ENCODE measurements at places on chromosomes 2 and 18.

DNA sequence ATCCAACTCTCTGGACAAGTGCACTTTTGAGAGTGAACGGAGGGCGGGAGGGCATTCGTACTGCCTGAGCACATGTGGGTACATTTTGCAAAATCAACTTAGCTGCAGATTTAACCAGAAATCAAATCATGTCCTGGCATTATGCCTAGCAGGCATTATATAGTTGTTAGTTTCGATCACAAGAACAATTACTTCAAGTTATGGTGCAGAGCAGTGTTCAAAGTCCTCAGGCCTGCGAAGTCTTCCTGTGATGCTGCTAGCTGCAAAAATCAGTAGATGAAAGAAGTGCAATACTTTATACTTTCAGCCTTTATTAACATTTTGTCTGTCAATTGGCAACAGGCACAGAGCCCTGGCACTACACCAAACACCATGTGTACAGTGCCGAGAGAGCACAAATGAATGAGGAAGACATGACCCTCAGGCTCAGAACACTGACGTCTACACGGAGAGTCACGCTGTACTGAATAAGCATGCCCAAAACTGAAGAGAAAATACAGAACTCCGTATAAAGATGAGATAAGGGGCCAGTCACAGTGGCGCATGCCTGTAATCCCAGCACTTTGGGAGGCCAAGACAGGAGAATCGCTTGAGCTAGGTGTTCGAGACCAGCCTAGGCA lies 92.1 kb upstream of the CREB1 start:
- DNase-seq, result no peak

- DNase-seq, result no peak
Observed at GRCh38 chr2:183812091-183812490, 687.8 kb downstream of the NUP35 start.

GRCh38 chr2:189285962-189286645 lies 106.5 kb upstream of the COL5A2 start:
- DNase-seq, result no peak

DNA sequence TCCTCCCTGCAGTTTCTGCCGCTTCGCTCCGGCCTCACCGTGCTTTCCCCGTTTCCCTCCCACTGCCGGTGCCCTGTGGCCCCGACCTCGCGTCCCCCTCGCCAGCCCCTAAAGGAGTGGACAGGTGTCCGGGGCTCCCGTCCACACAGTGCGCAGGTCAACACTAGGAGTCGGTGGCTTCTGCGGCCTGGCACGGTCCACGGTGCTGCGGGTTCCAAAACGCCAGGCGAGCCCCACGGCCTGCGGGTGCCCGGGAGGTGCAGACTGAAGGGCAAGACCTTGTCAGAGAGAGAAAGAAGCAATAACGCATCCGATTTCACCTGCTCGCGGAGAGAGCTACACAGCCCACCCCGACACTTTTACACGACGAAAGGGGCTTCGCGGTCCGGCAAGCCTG lies 588.7 kb upstream of the SALL3 start:
- no peak for DNase-seq

- no peak for DNase-seq
Observed at GRCh38 chr2:47620770-47621437, 162.0 kb upstream of the MSH6 start.

DNA sequence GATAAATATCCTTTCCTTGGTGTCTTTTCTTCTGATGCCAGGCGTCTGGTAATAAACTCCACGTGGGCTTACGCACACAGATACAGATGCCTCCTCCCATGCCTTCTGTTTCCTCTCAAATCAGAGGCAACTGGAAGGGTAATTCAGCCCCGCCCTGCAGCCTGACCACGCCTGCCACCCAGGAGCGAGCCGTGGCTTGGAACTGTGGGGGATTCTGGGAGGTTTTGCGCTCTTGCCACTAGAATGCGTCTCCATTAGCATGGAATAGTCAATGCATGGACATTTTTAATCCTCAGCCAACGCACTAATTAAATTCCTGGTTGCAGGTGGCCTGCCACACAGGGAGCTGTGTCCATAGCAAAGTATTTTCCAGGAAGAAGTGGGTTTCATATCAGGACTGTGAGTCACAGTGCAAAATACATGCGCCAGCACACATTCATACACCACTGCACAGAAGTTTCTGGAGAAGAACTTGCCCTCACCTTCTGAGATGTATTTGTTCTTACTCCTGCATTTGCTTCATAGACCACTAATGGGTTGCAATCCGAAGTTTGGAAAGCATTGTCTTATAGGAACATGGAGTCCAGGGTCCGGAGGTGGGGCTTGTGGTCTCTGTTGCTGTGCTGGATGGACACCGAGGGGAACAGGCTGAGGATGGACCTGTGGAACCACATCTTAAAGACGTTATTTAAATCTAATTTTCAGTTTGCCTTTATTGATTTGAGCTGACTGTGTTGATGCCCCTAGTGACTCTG lies 151.4 kb downstream of the LDLRAD4 start:
- DNase-seq, result no peak

DNA sequence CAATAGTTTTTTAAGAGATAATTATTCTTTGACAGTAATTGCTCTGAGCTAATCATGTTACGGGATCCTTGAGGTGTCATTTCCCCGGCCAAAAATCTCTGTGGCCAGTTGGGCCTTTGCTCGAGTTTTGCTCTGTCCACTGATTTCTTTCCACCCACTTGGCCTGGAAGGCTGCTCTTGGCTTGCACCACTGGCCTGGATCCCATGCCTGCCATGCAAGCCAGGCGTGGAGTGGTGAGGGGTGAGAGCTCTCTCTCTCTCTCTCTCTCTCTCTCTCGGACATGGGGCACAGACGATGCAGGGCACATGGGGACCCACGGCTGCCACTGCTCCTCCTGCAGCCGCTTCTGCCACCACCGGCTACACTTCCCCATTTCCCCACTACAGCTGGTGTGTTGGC lies 853.0 kb upstream of the GCFC2 start:
- DNase-seq, result no peak

DNA sequence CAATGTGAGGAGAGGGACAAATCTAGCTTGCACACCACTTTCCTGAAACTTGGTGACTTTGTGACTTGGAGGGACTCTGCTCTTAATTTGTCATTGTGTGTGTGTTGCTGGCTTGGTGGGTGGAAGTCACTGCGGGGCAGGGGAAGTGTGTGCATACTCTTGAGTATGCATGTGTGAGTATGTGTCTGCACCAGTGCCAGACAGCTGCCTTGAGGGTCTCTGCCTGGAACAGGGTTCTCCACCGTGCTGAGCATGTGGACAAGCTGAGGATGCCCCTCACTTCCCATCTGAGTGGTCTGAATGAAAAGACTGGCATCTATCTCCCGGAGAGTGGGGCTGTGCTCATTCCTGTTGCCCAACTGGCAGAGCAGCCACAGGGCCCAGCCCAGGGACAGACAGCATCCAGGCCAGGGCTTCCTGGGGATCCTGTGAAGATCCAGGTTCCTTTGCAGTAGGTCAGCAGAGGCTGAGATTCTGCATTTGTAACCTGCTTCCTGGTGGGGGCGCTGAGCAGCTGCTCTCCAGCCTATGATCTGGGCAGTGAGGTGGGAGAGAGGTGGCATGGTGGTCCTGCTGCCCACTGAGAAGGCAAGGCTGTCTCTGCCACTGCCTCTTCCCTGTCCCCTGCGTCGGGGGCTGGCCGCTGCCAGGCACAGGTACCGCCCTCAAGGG lies 138.9 kb upstream of the HAAO start:
- DNase-seq, result no peak

DNA sequence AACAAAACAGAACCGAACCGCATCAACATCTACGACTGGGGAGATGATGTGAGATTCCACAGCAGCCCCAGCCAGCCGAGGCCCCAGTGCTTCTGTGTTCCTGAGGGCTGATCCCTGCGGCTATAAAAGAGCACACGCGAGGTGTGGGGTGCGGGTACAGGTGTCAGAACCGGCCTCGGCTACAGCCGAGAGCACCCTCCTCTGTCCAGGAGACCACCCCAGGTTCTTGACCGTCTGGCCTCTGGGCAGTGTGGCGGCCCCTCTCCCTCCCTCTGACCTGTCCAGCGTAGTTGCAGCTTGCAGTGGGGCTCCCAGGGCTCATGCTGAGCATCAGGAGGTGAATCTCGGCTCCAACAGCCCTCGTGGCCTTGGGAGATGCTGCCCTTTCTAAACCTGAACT lies 23.7 kb downstream of the RTP5 start:
- DNase-seq, result no peak

GRCh38 chr2:45699032-45699658 lies 47.7 kb downstream of the PRKCE start:
- DNase-seq, result no peak

- no peak for DNase-seq
Observed at GRCh38 chr2:148599109-148599991, 45.2 kb upstream of the EPC2 start.

DNA sequence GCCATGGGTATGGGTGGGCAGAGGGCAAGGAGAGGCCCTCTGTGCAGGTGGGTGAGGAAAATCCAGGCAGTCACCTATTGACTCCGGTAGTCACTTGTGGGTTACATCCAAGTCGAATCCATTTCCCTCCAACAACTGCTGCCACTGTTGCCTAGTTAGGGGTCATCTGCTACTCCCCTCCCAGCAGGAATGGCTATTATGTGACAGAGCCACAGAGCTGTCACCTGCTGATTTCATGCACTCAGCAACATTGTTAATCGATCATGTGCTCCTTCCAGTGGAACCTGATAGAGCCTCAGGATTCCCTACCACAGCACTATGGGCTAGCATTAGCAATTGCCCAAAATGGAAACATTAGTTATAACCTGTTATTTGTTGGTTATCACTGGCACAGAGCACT lies 31.4 kb downstream of the POLR1A start:
- DNase-seq, result no peak

GRCh38 chr2:45731141-45731540 lies 79.7 kb downstream of the PRKCE start:
- DNase-seq, result no peak

DNA sequence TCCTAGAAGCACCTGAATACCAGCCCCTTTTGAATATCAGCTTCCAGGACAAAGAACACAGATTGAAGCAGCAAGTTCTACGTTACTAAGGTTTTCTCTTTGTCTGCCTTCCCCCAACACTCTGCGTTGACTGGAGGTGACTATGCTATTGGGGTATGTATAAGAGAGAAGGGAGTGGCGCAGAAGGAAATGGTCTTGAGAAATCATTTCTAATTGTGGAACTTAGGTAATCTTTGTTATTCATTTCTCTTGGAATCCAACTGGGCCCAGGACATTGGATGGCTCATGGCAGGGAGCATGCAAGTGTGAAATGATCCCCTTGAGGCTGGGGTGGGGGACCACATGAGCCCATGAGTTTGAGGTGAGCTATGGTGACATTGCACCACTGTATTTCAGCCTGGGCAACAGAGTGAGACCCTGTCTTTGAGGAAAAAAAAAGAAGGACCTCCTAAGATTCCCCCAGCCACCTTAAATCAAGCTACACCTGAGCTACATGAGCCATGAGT lies 29.7 kb downstream of the XDH start:
- DNase-seq, result no peak

DNA sequence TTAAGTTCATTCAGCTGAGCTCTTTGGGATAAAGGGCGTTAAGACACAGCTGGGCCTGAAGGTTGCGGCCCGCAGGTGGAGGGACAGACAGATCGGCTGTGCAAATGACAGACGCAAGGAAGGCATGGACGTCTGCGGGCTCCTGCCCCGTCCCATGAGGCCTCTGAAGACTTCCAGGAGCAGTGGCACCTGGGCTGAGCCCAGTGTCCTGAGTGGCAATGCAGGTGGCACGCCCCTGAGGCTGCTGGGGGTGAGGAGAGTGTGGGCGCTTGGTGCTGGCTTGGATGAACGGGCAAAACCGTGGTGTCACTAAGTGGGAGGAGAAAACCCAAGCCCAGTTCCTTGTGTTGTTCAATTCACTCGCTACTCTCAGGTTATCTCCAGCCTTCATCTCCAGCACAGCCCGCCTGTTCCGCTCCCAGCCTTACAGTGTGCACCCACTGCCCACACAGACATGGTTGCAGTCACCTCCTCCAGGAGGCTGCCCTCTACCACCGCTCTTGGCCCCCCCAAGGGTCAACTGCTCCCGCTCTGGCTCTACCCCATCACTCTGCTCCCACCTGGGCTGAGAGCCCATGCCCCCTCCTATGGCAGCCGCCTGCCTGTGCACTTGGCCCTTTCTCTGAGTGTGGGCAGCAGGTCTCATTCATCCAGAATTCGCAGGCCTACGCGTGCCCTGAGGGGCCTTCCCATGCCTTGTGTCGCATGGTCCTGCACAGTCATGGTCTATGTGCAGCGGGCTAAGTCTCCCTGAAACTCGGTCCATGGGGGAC lies 50.3 kb downstream of the PTGR3 start:
- no peak for DNase-seq

- no peak for DNase-seq
Observed at GRCh38 chr2:164803776-164804466, 37.7 kb downstream of the COBLL1 start.

- no peak for DNase-seq
Observed at GRCh38 chr2:217392930-217393584, 533.2 kb upstream of the TNP1 start.

- no peak for DNase-seq
Observed at GRCh38 chr2:52919673-52920072, 847.9 kb upstream of the CHAC2 start.

GRCh38 chr18:66949419-66949818 lies 345.5 kb upstream of the CDH19 start:
- no peak for DNase-seq

GRCh38 chr2:239960929-239961661 lies 64.0 kb downstream of the NDUFA10 start:
- DNase-seq, result no peak

DNA sequence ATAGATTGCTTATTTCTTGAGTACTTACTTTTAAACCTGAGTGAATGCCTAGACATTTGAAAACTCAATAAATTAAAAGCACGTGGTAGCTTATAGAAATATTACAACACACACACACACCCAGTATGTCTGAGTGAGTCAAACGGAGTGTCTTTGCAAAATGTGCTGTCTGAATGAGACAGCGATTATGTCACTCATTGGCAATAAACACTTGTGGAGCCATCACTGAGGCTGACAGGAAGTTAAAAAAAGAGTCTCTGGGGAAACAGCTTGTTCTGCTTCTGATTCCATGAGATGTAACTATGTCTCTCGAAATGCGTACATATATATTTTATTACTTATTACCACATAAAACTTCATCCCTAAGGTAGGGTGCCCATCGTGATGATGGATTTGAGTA lies 22.3 kb upstream of the VPS4B start:
- no peak for DNase-seq

GRCh38 chr2:42040643-42041278 lies 7.1 kb upstream of the PKDCC start:
- DNase-seq, result no peak

GRCh38 chr2:208037564-208038487 lies 12.5 kb upstream of the PLEKHM3 start:
- DNase-seq, result no peak

- peak; percentile 66 for DNase-seq
Observed at GRCh38 chr2:241739651-241740050, 5.2 kb downstream of the D2HGDH start.
